Activated B cell treated with CpG ODN at 0.5 μM for 24 hours (primary cell): ENCODE measurements at places on chromosomes 6 and 20. TPM values are rescaled to one million over a fixed set of nuclear protein-coding genes. Genes with fewer than 3 reads are reported as not detected.

GRCh38 chr20:17622086-17622850 lies 52.4 kb downstream of the DSTN start:
- DNase-seq, result peak; percentile 13

Gene HLA-DRB1
- 621 and 630 TPM in 2 replicates for total RNA-seq

GRCh38 chr20:49268600-49269365 lies 9.1 kb downstream of the ZNFX1 start:
- no peak for DNase-seq

- no peak for DNase-seq
Measured at GRCh38 chr6:129966125-129966524, 52.3 kb upstream of the L3MBTL3 start.

DNA sequence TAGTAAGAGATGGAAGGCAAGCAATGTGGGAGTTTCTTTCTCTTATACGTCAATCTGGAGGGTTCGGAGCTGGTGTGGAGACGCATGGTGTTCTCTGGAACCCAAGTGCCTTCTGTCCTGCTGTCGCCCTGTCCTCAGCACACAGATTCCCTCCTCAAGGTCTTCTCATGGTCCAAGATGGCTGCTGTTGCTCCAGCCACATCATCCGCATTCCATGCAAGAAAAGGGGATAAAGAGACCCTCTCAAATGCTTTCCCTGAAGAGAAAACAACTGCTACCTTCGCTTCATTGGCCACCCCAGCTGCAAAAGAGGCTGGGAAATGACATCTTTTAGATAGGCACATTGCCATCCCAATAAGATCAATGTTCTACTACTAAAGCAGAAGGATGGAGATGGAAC lies 151.2 kb downstream of the ANKRD60 start:
- no peak for DNase-seq

Gene OVOL2
- total RNA-seq, result not detected in 2 replicates

GRCh38 chr20:1718604-1719384 lies 61.2 kb upstream of the SIRPG start:
- DNase-seq, result no peak

- no peak for DNase-seq
Measured at GRCh38 chr6:111377558-111378120, 105.4 kb downstream of the REV3L start.

DNA sequence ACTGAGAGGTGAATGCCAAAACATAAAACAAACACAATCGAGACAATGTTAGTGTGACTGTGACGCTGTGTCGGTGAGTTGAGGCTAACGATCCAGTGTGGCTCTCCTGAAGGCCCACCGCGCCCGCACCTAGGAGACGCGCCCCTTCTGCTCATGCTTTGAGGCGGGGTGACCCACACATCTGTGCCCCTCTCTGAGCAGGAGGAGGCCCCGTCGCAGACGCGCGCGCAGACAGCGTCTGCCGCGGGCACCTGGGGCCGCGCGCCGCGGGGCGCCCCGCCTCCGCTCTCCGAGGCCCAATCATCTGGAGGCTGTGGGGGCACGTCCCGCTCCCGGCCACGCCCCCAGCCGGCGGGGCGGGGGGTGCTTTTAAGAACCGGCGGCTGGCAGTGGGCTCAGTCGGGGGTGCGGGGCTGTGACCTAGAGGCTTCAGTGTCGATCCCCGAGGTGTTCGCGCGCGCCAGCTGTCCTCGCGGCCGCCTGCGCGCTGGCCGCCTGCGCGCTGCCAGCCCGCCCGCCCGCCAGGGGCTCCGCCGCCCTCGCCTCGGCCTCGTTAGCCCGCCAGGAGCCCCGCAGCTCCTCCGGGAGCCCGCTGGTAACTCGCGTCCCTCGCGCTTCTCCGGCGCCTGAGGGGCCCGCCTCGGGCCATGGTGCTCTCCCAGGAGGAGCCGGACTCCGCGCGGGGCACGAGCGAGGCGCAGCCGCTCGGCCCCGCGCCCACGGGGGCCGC lies at the start of gene SLC16A10:
Gene SLC16A10 (plus strand): TSS at position 398 of the 730 bp plus-strand sequence. CDS start 250 bp downstream, at position 648.
- DNase-seq, result peak; percentile 65

DNA sequence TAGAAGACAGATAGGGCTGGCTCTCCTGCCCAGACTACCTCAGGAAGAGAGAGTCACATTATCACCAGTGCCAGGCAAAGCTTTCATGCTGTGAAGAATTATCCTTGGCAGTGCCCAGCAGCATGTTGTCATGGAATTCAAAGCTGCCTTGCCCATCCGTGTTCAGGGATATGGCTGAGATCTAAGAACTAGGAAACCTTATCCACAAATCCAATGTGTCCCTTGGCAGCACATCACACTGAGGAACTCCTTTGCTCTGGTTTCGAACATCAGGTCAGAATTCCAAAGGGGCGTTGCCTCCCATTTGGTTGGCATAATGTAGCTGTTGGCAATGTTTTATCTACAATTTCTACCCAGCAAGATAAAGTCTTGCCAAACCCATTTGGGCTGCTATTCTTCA lies 52.7 kb downstream of the ADGRF1 start:
- no peak for DNase-seq

DNA sequence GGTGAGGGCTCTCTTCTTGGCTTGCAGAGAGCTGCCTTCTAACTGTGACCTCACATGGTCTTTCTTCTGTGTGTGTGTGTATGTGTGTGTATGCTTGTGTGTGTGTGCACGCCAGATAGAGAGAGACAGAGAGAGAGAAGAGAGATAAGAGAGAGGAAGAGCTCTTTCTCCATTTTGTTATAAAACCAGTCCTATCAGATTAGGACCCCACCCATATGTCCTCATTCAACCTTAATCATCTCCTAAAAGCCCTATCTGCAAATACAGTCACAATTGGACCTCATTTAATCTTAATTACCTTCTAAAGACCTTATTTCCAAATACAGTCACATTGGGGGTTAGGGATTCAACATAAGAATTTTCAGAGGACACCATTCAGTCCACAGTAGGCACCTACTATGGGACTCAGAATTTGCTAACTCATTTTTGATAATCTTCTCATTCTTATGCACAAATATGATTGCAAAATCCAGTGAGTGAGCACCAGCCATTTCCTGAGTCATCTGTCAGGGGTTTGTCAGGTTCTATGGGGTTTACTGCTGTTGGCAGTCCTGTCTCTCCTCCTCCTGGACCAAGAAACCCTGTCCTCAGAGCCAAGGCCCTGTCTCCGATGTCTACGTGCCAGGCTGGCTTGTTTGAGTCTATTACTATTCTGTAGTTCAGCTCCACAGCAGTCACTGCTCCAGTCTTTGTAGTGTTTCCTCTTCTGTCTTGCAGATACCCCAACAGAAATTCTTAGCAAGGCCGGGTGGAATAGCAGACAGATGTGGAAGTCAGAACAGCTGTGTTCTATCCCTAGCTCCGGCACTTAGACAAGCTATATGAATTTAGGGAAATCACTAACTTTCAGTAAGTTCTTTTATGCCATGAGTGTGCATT lies 59.0 kb upstream of the FAM184A start:
- DNase-seq, result no peak

DNA sequence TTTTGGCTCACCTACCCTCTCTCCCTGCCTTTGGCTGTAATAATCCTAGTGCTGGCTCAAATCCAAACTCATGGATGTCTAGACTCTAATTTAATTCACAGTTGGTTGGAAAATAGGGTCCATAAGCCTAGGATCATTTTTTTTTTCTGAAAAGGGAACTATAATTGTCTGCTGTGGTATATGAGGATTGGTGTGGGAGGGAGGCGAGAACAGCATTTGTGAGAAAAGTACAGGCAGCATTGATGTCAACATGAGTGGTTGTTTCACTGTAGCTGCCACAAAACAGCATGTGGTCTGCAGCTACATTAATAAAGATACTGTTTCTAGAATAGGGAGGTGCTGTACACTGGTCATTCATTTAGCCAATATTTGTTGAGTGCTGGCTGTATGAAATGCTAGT lies 18.6 kb upstream of the POLR1H start:
- no peak for DNase-seq

Gene RIPOR3
- not detected in 2 replicates for total RNA-seq

DNA sequence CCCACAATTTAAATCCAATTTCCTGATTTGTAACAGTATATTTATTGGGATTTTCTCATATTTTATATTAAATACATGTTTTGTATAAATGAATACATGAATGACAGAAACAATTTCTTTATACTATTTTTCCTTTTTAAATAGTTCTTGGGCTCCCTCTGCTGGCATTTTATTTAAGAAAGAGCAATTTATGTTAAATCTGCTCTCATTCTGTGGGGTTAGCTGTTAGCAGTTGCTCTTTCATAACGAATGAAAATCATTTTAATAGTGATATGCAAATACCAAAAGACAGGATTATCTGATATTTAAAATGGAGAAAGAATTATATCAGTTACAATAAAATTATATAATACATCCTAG lies 118.3 kb downstream of the RALGAPA2 start:
- DNase-seq, result no peak

DNA sequence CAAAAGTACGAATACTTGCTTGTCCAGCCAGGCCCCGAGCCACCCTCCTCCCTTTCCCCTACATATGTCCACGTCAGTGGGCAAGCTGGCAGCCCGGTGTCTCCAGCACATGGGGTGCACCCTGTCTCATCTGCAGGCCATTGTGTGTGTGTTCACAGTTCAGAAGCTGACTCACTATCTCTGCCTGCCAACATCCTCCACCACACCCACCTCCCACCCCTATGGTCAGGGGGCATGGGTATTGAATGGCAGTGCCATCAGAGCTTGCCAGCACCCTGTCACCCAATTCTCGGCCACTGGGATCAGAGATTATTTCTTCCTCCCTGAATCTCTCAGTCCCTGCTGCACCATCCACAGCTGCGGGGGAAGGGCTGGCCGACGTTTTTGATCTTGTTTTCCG lies 195.7 kb downstream of the FARS2 start:
- no peak for DNase-seq

- DNase-seq, result no peak
Measured at GRCh38 chr6:142028527-142028926, 104.2 kb upstream of the GJE1 start.

Gene PACRG
- not detected in 2 replicates for total RNA-seq

DNA sequence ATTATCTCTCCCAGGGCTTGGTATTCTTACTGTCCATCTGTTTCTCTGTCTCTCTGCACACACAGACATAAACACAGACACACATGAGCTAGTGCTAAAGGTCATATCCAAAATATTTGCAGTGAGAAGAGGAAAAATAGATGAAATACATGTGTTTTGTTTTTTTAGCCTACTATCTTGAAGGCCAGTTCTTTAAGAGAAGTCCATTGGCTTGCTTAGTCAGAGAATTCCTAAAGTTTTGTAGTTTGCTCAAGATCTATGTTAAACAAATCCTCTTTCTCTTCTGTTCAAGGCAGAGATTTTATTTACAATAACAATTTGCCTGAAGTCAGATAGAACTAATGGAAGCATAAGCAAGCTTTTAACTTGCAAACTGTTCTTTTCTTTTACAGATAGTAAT lies 120.0 kb upstream of the AKIRIN2 start:
- no peak for DNase-seq

GRCh38 chr20:237929-238328 lies 10.9 kb downstream of the DEFB129 start:
- DNase-seq, result no peak
